ENCODE measurements at places on chromosomes 2 and 18.

DNA sequence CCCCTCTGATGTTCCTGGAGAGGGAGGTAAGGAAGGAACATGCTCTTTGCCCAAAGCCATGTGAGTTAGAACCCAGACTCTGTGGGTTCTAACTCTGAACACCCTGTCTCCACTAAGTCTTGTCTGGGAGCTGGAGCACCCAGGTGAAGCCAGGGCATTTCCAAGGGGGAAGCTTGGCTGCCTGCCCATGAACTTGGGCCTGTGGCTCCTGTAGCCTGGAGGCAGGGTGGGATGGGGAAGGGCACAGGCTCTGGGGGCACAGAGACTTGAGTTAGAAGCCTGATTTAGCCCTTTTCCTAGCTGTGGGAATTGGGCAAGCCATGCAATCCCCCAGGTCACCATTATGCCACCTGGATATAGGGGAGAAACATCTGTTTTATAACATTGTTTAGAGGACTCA lies 65.2 kb downstream of the LBH start:
- DNase-seq: no peak

GRCh38 chr2:188244383-188244782 lies 47.3 kb upstream of the GULP1 start:
- DNase-seq: no peak

DNA sequence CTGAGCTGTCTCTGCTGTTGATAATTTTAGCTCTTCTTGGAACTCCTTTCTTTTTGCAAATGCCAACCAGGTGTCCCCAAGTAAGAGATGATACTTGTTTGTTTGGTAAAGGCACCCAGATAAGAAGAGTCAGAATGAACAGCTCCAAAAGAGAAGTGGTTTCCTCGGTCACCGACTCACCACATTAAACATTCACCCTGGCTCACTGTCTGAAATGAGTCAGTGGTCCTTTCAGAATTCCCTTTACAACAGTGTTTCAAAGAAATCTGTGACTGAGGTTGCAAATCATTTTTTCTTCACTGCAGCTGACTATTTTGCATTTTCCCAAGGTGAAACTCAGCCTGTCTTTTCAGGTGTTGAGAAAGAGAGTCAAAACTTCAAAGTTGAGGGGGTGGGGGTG lies 16.2 kb upstream of the CXCR4 start:
- no peak for DNase-seq

GRCh38 chr2:197033222-197033621 lies 106.7 kb upstream of the PGAP1 start:
- DNase-seq: no peak

GRCh38 chr2:234797566-234798250 lies 154.1 kb upstream of the SH3BP4 start:
- no peak for DNase-seq

GRCh38 chr2:134611316-134611715 lies 107.5 kb downstream of the TMEM163 start:
- no peak for DNase-seq
